GM13977 (cell line): ENCODE measurements at places on chromosomes 1 and 21.

- no peak for DNase-seq
These were observed 1.4 kb downstream of the LYPLA2 start for GRCh38 chr1:23792151-23792945.

DNA sequence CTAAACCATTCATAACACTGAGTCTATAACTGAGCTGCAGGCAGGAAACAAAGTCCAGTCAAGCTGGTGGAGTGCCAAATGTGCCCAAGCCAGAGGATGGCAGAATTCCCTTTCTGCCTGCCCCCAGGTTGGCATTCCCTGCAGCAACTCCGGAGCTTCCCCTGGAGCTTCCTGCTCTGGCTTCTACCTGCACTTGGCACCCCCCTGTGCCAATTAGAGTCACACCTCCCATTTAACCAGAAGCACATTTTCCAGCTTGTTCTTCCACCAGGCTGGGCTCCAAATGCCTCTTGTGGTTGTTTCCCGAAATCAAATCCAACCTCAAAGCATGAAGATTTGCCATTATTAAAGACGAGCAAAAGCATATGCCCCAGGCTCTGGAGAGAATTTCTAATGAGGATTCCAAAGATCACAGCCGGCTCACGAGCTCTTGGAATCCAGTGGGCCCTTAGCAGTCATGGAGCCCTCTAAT, 294.5 kb downstream of the RRAGC start:
- no peak for DNase-seq

- DNase-seq = no peak
These were observed 2.8 kb downstream of the S100A10 start for GRCh38 chr1:151990856-151991198.

DNA sequence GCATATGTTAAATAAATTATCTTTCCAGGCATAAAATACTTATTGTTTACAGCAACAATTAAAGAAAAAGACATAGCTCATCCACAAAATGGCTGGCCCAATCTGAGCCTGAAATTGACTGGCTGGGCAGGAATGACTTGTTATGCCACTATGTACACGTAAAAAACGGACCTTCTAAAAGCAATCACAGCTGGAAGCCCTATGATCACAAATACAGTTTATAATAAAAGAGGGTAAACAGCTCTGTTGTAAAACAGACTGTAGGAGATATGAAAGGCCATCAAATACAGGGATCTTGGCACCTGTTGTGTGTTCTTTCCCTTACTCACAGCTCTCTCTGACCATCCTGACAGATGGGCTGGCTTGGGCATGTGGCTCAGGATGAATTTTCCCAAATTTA, 70.5 kb upstream of the DMRTA2 start:
- DNase-seq = no peak

DNA sequence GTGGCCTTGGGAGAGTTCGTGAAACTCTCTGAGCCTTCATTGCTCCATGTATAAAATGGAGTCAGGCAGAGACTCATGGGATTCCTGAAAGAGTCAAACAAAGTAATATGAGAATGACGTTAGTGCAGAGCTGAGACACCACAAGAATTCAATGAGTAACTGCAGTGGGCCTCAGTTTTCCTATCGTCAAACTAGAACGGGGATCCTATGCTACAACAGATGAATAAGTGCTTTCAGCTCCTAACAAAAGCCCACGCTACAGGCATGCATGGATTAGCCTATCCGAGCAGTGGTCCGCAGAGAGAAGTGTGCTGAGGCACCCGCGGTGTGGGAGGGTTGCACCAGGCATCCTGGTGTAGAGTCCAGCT, 124.7 kb downstream of the SYF2 start:
- DNase-seq = no peak

- DNase-seq = no peak
These were observed 121.1 kb downstream of the NUF2 start for GRCh38 chr1:163442895-163443294.

DNA sequence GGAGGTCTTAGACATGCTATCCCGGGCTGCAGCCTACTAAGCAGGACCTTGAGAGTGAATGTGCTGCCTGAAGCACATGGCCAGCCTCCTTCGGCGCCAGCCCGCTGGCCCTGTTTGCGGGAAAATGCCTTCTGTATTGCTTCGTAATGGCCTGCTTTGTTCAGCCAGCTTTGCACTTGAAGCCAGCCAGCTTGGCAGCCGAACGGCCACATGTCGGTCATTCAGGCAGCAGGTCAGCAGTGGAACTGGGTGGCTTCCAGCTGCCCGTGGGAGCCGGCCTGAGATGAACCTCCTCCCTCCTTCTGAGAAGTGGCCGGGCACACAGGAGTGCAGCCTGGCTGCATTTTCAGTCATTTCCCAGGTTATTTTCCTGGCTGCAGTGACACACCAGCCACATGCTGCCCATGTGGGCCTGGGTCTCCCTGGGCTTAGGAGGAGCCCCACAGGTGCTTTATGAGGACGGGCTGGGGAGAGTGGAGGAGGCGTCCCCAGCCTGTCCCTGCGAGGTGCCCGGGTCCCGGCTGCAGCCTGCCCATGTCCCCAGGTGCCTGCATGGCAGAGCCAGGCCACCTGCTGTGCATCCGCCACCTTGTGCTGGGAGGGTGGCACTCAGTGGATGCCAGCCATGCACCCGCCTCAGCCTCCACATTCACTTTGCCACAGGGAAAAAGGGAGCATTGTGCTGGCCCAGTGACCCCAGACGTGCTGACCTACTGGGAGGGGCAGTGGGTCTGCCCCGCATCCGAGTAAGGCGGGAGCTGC, 103.5 kb downstream of the SIK1 start:
- DNase-seq = no peak

DNA sequence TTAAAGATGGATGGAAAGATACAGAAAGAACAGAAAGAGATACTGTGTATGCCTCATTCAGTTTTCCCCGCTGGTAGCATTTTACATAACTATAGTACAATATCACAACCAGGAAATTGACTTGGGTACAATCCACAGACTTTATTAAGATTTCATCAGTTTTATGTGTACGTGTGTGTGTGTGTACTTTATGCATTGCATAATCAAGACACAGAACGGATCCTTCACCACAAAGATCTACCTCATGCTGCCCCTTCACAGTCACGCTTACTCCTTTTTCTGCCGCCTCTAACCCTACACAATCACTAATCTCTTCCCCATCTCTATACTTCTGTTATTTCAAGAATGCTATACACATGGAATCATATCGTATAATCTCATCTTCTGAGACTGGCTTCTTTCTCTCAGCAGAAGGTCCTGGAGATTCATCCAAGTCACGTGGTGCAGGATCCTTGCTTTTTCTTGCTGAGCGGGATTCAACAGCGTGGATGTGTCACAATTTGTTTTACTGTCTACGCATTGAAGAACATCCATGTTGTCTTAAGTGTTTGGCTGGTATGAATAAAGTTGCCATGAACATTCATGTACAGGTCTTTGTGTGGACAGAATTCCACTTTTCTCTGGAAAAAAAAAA, 76.7 kb downstream of the SLC35F3 start:
- no peak for DNase-seq

DNA sequence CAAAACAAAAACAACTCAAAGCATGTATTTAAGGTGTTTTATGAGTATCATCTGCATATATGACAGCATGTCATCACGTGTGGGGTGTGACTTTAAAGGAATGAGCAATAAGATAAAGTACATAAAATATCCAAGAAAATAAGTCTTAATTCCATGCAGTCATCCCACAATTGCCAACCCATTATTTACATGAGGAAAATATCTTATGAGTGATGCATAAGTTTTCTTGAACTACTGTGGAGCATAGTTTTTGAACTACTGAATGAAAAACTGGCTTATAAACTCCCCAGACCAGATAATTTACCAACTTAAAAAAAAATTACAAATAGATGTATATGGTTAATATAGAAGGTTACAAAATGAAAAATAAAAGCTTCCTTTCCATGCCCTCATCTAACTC, 29.7 kb upstream of the MTMR11 start:
- no peak for DNase-seq

DNA sequence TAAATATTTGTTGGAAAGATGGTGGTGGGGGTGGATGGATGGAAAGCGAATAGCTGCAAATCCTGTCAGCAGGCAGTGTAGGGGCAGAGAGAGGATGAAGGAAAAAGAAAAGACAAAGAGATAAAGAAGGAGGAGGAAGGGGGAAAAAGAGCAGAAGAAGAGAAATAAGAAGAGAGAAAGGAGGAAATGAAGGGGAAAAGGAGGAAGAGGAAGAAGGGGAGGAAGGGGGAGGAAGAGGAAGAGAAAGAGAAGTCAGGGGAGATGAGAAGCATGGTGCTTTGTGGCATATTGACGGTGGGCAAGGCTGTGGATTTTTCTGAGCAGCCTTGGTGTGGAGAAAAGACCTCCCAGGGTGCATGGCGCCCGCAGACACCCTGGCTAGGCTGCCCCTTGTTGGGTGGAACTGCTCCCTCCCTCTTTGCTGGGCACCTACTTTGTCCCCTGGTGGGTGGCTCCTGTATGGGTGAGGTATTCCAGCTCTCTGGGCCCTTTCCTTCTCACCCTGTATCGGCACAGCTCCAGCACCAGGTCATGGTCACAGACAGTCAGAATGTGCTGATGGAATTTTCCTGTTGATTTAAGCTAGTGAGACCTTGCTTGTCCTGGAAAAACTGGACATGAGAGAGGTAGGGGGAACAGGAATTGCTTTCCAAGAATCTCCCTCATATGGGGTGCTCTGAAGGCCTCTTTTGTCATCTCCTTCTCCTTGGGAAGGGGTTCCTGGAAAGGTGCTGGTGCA, 45.7 kb upstream of the TLR5 start:
- DNase-seq = no peak

- DNase-seq = no peak
These were observed 197.2 kb downstream of the NFIA start for GRCh38 chr1:61279570-61279969.

- no peak for DNase-seq
These were observed 41.3 kb downstream of the TTC13 start for GRCh38 chr1:230937371-230937770.

GRCh38 chr1:157439302-157439954, 112.9 kb downstream of the FCRL5 start:
- no peak for DNase-seq
